Stimulated activated CD8-positive, alpha-beta memory T cell treated with anti-CD3 and anti-CD28 coated beads, Interleukin-15, amount 100 ng/mL, for 24 hours (primary cell): ENCODE measurements at places on chromosomes 2 and 18.

- DNase-seq, result no peak
These were observed 120.0 kb upstream of the STK17B start for GRCh38 chr2:196291426-196291825.

DNA sequence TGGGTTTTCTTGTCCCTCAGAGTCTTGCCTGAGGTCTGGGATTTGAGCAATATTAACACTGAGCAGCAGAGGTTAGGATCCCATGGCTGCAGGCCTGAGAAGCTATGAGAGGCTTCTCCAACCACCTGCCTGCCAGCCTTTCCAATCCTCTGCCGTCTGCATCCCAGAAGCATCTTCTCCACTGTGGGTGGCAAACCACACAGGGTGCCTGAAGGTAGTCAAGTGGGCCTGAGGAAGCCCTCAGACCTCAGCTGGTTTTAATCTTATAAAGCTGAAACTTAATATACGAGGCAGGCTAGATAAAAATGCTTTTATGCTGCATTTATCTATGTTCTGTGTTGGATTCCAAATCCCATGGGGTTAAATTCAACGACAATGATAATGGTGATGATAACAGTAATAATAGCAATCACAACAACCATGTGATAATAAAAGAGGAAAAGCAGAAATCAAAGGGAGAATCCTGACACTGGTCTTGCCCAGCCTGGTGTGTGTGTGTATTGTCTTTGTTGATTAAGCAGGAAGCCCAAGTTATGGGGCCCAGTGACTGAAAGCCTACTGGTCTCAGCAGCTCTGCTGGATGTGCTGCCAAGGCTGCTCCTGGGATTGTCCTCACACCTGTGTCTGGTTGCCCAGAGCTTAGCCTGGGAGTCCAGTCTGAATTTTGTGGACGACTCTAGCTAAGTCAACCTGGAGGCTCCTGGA, 59.7 kb upstream of the LDAH start:
- DNase-seq, result no peak

DNA sequence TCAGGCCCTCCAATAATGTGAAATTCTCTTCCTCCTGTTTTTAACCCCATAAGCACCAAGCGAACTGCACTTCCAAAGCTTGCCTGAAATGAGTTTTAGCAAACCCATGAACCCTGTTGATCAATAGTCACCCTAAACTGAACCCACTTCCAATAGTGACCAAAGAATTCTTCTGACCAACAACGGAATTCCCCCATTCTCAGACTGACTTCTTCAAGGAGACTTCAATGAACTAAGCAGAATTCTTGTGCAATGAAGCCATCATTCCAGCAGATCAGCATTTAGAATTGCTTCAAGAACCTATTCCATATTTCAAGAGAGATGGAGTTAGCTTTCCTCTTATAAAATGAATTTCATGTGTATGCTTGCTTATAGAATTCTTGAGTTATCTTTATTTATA, 176.9 kb upstream of the FN1 start:
- DNase-seq, result no peak

DNA sequence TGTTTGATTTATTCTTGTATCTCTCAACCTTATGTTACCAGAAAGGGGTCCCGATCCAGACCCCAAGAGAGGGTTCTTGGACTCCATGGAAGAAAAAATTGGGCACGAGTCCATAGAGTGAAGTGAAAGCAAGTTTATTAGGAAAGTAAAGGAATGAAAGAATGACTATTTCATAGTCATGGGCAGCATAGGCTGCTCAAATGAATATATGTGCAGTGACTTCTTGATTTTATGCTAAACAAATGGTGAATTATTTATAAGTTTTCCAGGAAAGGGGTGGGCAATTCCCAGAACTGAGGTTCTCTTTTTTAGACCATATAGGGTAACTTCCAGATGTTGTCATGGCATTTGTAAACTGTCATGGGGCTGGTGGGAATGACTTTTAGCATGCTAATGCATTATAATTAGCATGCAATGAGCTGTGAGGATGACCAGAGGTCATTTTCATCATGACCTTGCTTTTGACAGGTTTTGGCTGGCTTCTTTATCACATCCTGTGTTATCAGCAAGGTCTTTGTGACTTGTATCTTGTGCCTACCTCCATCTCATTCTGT, 832.4 kb upstream of the CDH2 start:
- DNase-seq, result no peak

DNA sequence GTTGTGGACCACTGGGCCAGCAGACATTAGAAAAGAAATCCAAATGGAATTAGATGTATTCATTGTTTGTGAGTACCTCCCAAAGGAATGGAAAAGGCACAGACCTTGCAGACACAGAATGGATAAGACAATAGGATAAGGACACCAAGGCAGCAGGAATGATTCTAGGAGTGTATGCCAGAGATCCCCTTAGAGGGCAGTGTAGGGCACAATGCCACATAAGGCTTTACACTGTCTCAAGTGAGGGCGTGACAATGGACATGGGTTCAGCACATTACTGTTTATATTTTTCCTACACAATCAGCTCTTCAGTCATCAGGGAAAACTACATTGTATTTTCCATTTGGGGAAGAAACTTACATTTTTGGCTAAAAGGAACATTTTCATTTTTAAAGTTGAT, 250.9 kb downstream of the PTH2R start:
- DNase-seq, result no peak
